ENCODE measurements at places on chromosomes 11 and 22.

DNA sequence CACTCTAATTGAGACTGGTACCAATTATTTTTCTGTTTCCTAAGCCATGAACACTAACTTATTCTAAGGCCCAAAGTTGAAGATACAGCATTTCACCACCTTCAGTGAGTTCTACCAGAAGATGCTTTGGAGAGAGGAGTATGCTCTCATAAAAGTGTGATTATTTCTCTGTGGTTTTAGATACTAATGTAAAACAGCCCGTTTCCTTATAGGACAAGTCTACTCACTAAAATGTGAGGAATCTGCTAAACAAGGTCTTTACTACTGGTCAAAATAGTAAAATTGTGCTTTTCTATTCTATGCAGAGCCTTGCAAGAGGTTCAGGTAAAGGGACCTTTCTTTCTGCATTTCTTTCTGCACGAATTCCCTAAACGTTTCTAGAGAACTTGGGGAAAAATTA, 2.4 kb downstream of the LGR4 start:
- no peak for DNase-seq

DNA sequence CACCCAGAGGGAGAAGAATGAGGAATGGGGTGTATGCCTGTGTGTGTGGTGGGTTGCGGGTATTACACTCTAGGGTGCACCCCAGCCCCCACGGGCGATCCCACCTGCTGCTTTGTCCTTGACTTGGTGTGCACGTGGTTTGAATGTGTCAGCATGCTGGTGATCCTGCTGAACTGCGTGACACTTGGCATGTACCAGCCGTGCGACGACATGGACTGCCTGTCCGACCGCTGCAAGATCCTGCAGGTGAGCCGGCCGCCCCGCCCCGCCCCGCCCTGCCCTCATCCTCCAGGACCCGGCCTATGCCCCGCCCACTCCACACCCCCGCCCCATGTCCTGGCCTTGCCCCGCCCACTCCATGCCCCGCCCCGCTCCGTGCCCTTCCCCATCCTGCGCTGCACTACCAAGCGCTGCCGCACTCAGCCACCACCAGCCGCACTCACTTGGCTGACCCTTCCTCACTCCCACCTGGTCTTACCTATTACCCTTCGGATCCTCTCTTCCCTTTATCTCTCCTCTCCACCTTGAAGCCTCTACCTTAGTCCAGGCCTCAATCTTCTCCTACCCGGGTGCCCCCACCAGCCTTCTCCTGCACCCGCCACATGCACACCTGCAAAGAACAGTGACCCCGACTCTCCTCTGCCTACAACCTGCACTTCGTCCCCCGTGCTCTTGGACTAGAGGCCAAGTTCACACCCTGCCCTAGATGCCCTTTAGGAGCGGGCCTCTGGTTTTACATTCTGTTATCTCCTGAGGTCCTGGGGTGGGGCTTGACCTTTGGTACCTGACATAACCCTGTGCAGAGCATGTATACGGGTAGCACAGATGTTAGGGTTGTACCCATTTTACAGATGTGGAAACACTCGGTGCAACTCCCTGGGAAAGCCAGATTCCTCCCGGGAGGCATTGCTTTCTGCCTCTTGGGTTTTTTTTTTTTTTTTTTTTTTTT, 27.7 kb downstream of the CACNA1I start:
- DNase-seq = peak; percentile 48

GRCh38 chr11:124199702-124200101, 16.6 kb downstream of the OR10D3 start:
- no peak for DNase-seq

GRCh38 chr22:47329727-47330650, 567.5 kb downstream of the TBC1D22A start:
- DNase-seq = no peak

DNA sequence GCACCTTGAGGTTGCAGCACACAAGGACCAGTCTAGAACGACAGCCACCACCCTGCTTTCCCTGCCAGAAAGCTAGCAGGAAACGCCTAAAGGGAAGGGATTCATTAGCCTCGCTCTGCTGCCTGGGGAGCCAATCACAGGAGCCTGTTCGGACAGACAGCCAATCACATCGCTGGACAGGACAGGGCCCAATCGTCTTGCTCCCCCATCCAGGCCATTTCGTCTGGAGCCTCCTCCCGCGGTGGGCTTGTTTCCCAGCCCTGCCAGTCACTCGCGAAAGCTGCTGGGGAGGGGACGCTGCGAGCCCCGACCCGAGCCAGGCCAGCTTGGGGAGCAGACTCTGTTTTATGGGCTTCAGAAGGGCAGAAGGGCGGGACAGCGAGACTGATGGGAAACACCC, 79.8 kb upstream of the NCAM1 start:
- DNase-seq = peak; percentile 95

DNA sequence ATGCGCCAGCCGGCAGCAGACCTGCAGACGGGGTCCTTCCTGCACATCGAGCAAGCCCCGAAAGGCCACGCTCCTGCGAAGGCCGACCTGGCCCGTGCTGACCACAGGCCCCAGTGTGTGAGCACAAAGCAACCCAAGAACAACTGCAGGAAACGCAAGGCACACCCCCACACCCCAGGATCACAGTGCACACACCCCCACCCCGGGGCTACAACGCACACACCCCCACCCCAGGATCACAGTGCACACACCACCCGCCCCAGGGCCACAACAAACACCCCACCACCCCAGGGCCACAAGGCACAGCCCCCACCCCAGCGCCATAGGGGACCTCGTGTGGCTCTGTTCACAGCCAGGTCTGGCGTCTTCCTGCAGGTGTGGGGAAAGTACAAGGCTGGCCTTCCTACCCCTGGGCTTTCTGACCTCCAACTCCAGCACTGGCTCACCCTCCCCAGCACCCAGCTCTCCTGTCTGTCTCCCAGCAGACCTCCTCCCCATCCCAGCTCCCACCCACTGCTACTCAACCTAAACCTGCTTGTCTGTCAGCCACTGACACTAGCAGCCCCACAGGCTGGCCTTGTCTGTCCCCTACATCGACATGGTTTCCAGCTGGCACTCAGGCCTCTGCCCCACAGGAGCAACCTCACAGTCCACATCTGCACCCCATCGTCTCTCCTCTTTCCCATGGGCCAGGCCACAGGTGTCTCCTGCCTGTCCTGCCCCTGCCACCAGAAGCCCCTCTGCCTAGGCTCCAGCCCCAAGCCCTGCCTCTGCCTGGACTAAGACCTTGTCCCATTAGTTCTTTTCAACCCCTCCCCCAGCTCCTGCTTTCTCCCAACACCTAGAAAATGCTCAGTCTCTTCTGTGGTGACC, 20.5 kb upstream of the EFCAB6 start:
- no peak for DNase-seq

- no peak for DNase-seq
These were observed 13.2 kb downstream of the IGLL1 start for GRCh38 chr22:23566705-23567475.

- peak; percentile 82 for DNase-seq
These were observed at the start of gene PHF21B for GRCh38 chr22:45009606-45010531. PHF21B (minus strand) TSS chr22:45010005; CDS start chr22:45009549, 456 bp downstream.

- DNase-seq = no peak
These were observed 39.0 kb downstream of the PDGFD start for GRCh38 chr11:104124979-104125378.
